ENCODE measurements at places on chromosomes 1 and 21. TPM values are rescaled to one million over a fixed set of nuclear protein-coding genes. Genes with fewer than 3 reads are reported as not detected.

DNA sequence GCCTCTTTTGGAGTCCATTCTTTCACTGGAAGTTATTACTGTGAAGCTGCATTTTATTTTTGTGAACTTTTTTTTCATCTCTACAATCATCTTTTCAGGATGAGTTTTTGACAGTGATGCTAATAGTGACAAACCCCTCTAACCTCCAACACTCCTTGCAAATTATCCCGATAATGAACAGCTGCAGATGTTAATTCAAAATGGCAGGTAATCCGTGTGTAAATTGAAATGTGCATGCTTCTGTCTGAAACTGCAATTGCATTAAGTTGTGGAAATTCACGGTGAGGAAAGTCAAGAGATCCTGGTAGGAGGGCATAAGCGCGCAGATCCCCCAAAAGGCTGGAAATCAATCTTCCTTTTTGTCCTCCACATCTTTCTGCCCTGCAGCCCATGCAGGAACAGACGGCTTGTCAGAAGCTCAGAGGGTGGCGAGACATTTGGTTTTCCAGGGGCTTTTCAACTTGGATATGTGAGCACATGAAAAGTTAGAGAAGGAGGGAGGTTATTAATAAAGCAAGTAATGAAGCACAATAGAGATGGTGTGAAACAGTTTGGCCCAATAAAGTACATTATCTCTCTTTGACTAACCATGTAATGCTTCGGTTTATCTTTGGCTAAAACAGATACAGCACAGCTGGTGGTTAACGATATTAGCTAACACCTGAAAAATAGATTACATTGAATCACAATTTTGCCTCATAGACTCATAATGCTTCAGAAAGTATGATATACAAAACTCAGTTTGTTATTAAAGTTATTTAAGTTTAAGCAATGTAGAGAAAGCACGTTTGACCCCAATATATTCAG, 143.5 kb upstream of the COA6 start:
- DNase-seq: no peak

GRCh38 chr1:14539953-14540563, 58.4 kb upstream of the KAZN start:
- no peak for DNase-seq

GRCh38 chr1:70499695-70500094, 88.6 kb downstream of the CTH start:
- no peak for DNase-seq

DNA sequence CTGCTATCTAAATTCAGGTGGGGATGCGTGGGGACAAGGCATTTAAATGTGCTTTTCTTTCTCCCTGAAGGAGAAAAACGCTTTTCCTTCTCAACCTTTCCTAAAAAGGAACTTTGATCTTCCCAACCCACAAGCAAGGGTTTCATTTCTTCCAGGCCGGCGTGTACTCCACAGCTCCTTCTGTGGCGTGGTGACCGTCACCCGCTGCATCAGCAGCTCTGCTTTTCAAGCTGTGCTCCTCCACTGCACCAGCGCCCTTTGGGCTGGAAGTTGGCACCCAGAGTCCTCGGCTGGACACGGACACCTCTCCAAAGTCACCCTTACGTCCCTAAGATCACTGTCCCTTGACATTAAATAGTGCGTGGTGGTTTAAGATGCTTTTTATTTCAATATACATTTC, 54.3 kb downstream of the PEX14 start:
- DNase-seq: no peak

GRCh38 chr1:180805316-180805715, 107.4 kb upstream of the KIAA1614 start:
- DNase-seq: no peak

DNA sequence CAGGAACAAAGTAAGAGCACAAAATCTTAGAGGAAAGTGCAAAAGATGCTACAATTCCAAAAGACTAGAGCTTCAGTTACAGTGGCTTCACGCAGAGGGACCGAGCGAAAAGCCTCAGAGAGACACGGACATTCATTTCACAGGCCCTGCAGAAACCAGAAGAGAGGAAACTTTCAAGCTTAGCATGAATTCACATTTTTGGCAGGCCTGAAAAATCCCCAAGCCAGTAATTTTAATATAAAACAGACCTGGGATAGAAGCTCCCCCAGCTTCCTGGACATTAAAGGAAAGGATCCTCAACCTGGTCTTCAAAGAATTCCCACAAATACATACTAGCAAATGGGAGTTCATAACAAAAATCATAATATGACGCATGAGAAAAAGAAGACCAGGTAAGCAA, 66.2 kb downstream of the HSF2BP start:
- no peak for DNase-seq

- no peak for DNase-seq
Observed at GRCh38 chr1:215777370-215777925, 210.3 kb downstream of the KCTD3 start.

Gene GCSAML
- polyA plus RNA-seq: not detected

Gene NPPB
- polyA plus RNA-seq: not detected

Gene OTUD7B
- polyA plus RNA-seq: 11.5 TPM

DNA sequence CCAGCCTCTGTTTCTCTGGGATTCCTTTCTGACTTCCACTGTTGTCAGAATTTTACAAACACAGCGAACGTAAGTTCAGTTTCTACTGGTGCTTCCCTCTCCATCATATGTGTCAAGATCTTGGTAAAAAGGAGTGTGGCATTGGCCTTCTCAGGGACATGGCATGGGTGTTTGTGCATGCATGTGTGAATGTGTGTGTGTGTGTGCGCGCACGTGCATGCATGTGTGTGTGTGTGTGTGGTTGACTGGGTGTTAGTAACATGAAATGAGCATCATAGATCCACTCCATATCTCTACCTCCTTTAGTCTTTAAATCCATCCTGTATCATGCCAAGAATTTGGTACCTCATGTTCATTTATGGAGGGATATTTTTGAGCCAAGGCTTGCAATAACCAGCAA, 411.3 kb downstream of the NPHP4 start:
- no peak for DNase-seq

Gene HDAC1
- 157 TPM for polyA plus RNA-seq

DNA sequence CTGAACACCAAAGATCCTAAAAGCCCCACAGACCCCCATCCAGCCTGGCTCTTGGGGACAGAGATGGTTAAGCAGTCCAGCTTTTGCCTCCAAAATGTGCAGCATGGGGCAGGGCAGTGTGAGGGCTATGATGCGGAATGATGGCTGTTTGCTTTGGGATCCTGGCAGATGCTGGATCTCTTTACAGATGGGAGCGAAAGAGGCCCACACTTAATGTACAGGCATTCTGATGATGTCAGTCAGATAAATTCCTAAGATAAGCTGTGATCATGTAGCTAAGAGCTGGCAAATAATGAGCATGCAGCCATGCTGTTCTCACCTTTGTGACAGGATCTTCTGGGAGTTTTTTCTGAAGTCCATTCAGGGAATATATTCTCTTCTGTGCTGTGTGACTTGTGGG, 17.6 kb upstream of the KCNQ4 start:
- no peak for DNase-seq
